ENCODE measurements at places on chromosomes 3 and 15.

DNA sequence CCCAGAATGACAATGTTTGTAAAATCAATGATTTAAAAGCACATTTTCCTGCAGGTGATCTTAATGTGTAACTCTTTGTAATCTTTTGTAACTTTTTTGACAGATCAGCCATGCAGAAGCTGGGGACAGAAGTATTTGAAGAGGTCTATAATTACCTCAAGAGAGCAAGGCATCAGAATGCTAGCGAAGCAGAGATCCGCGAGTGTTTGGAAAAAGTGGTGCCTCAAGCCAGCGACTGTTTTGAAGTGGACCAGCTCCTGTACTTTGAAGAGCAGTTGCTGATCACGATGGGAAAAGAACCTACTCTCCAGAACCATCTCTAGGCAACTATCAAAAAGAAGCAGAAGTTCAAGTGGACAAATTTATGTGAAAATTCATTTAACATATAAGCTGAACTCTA lies 32.1 kb upstream of the NUDT16 start:
- no peak for DNase-seq

DNA sequence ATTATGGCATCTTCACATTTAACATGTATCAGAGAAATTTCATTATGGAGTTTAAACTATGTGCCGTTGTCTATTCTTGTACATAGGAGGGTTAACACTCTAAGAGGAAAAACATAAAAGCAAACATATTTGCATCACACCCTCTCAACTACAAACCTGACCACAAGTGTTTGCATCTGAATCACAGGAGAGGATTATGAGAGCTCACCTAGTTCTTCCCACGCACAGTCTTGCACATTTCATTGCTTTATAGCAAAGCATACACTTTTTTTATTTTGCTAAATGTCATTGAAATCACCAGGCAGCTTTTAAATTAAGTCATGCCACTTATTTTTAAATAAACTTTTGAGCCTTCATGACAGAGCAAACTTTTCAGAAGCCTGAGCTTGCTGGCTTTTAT lies 12.5 kb downstream of the TRAT1 start:
- no peak for DNase-seq

GRCh38 chr15:43376017-43376705 lies 5.3 kb downstream of the TUBGCP4 start:
- DNase-seq, result no peak

DNA sequence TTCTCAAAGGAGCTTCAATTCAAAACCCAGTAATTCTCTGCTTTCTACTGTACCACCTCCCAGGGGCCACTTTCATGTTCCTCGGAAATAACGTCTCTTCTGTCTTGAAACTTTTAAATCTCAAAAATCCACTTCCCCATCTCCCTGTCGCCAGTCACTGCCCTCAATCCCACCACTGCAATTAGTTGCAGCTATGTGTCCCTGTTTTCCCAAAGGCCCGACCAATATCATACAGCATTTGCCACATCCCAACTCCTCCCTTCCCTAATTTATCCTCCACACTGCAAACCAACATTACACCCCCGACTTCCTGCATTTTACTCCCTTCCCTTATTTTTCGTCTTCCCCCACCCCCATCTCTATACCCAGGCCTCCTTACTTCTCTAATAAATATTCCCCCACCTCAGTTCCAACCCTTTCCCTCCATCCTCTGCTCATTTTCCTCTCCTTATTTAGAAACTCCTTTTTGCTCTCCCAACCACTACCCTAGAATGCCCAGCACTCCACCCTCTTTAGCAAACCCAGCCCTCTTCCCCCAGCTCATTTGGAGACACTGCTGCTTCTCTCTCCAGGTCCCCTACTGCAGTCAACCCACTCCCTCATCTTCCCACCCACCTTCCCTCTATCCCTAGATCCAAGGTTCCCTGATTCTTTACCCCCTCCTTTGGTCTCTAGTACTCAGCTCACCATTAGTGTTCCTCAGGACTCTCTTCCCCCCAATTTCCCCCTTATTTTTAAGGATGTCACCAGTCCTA lies 1.1 kb downstream of the NPTN start:
- DNase-seq, result no peak

GRCh38 chr3:487614-488013 lies 291.1 kb downstream of the CHL1 start:
- no peak for DNase-seq

All from stimulated activated CD8-positive, alpha-beta memory T cell treated with anti-CD3 and anti-CD28 coated beads, Interleukin-7, amount 100 ng/mL, for 1 hour (primary cell).